ENCODE measurements at places on chromosomes 1 and 21. TPM values are rescaled to one million over a fixed set of nuclear protein-coding genes. Genes with fewer than 3 reads are reported as not detected.

Gene DTL
- total RNA-seq: 6.9 TPM

Gene MMEL1
- 0.22 TPM for total RNA-seq

Gene SLC25A34
- total RNA-seq: 0.62 TPM

Gene FABP3
- total RNA-seq: 52.1 TPM

Gene F5
- total RNA-seq: not detected

Gene OR2T35
- not detected for total RNA-seq

Gene PRDM16
- 0.66 TPM for total RNA-seq

Gene TFF3
- total RNA-seq: not detected

Gene S100A3
- 2.2 TPM for total RNA-seq

Gene WRAP73
- 19.9 TPM for total RNA-seq

Gene MAP1LC3C
- total RNA-seq: 0.25 TPM

Gene AGRN
- 35.2 TPM for total RNA-seq

Gene GTF2B
- total RNA-seq: 44.1 TPM

Gene GPR161
- 12.9 TPM for total RNA-seq

Gene AIRE
- total RNA-seq: under 0.01 TPM

Gene CNR2
- total RNA-seq: not detected

Gene HPCAL4
- not detected for total RNA-seq

Gene SERBP1
- total RNA-seq: 333 TPM

Gene CAMK1G
- total RNA-seq: 8.4 TPM

Gene SLC30A10
- not detected for total RNA-seq

Gene SH2D5
- 29.5 TPM for total RNA-seq

Data from uterine smooth muscle cell (primary cell).